ENCODE measurements at places on chromosomes 3 and 15.
A peak's percentile ranks its signal among the peaks of the same experiment; 100 is the strongest.

- no peak for DNase-seq
Observed at GRCh38 chr3:122132949-122133540, 50.4 kb upstream of the CASR start.

GRCh38 chr3:127487196-127487595, 103.3 kb downstream of the TPRA1 start:
- DNase-seq = no peak

DNA sequence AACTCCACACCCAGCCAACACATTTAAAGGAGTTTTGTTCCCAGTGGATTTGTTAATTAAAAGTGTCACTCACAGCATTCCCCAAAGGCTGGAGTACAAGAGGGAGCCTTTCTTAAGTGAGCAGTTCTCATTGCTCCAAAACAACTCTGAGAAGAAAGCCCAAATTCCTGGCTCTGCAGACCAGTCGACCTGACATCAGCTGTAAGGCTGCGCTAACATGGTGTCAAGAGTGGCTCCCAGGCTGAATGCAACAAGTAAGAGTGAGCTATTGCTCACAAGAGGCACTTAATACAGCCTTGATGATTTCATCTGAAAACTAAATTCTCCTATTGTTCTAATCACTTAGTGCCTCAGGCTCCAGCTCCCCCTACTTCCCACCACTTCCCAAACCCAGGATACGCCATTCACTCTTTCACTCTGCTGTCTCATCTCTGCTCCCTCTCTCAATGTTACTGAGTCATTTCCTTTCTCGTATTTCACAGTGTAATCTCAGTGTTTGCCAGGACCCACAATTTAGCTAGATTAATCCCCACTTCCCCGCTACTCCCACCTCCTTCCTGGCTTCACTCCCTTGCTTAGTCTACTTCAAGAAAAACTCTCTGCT, 81.8 kb downstream of the WWTR1 start:
- no peak for DNase-seq

DNA sequence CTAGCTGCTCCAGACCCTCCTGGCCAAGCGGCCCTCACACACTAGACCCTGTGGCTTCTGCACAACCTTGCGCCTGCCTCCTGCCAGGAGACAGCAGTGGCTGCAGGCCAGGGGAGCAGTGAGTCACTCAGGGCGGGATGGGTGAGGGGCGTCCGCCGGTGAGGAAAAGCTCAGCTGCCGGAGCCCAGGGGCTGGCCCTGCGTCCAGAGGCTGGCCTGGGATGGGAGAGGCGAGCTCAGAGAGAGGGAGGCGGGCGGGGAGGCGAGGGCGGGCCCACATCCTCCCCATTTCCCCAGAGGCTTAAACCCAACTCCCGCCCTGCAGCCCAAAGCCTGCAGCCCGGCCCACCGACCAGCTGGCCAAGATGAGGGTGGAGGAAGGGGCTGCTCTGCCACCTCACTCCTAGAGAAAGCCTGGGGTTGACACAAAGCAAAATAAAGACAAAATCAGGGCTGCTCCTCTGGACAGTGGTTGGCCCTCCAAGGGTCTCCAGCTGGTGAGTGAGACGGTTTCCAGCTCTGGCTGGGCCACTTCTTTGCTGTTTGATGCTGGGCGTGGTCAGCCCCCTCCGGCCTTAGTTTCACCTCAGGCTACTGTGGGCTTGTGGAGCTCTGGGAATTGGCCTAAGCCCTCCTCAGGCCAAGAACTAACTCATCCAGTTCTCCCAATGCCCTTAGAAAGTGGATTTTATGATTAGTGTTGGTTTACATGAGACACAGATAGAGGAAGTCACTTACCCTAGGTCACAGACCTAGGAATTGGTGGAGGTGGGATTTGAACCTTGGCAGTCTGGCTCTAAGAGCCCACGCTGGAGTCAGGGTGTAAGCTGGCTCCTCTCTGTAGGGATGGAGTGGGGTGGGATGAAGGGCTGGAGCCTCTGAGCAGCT, 50.6 kb downstream of the IQSEC1 start:
- DNase-seq = peak; percentile 70

DNA sequence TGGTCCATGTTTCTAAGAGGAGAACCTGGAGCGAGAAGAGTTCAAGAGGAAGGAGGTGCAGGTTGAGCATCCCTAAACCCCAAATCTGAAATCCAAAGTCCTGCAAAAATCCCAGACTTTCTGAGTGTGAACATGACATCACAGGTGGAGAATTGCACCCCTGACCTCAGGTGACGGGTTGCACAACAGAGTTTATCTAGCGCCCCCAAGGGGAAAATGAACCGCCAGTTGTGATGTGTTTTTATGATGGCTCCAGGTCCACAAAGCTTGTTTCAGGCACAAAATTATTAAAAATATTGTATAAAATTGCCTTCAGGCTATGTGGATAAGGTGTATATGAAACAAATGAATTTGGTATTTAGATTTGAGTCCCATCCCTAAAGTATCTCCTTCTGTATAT, 420.0 kb downstream of the GABRB3 start:
- DNase-seq = no peak

DNA sequence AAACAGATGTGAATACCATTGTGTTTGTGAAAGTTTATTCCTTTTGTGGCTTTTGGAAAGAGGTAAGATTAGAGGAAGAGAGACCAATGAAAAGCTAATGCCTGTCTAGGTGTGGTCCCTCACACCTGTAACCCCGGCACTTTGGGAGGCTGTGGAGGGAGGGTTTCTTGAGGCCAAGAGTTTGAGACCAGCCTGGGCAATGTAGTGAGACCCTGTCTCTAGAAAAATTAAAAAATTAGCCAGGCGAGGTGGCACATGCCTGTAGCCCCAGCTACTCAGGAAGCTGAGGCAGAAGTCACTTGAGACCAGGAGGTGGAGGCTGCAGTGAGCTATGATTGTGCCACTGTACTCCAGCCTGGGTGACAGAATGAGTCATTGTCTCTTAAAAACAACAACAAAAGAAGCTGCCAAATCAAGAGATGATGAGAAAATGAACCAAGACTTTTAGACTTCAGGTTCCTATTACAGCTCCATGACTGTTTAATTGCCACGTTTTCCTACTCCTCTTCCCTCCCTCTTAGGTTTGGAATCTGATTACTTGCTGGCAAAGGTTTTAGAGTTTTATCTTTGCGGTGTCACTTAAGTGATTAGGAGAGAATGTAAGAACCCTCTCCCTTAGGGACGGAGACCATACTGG, 68.7 kb downstream of the CGNL1 start:
- no peak for DNase-seq

DNA sequence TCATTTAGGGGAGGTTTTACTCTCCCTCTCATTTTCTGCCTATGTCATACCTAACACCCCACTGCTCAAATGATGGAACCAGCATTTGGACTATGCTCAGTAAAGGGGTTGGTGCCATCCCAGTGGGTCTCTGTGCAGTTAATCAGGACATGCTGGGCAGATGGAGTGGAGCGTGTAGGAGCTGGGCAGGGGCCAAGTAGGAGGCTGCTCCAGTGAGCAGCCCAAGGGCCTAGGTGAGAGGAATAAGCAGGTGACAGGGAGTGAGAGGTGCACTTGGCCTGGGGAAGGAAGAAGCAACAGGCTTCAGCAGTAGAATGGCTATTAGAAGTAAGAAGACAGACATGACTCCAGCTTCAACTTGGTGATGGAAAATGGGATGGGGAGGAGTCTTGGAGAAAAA, 72.2 kb downstream of the EPHB1 start:
- no peak for DNase-seq

- no peak for DNase-seq
Observed at GRCh38 chr3:38696034-38696433, 46.5 kb upstream of the SCN5A start.

DNA sequence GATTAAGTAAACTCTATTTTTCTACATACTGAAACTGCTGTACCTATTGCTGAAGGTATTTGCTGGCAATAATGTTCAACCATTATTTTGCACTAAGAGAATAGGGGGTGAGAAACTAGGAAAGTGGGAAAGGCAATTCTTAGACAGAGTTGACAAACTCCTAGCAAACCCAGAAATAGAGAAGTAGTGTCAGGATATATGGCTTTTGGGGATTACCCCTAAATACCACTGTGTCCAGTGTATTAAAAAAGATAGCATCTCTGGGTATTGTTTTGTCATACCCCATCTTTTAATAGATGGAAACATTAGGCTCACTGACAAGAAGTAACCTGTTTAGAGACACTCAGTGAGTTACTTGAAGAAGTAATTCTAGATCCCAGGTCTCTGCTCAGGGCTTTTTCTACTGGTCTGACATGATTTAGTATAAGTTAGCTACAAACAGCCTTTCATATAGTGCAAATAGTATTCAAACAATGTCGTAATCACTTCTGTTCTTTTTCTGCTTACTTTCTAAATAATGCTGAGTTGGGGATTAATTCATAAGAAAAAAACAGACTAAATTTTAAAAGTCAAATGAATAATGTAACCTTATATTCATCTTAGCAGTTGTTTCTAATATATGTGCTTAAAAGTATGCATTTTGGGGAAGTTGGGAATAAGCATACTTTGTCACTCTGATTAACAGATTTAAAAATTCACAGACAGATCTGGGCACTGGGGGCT, 107.2 kb downstream of the IL1RAP start:
- no peak for DNase-seq

DNA sequence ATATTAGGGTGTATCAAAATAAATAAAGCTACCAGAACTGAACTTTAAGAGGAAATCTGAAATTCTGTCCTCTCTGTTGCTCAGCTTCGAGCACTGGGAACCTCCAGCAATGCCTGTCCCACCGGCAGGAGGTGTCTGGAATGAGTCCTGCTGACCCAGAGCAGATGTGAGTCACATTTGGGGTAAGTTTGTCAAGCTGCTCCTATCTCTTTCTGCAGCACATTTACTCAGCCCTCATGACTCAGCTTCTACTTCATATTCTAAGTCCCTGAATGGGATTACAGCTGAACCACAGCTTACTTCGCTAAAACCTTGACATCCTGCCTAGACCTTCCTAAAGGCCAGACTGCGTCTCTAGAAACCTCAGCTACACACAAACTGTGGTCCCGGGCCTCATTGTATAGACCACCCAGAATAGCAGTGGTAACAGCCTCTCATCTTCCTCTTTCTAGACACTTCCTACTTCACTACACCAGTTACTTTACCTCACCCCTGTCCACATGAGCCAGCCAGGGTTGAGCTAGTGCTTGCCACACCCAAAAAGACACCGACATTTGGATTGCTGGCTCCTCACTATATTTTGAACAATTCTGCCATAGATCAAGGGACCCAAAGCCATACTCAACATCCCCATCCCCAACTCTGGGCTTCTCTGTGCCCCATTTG, 109.6 kb upstream of the TMCO5A start:
- DNase-seq = no peak

DNA sequence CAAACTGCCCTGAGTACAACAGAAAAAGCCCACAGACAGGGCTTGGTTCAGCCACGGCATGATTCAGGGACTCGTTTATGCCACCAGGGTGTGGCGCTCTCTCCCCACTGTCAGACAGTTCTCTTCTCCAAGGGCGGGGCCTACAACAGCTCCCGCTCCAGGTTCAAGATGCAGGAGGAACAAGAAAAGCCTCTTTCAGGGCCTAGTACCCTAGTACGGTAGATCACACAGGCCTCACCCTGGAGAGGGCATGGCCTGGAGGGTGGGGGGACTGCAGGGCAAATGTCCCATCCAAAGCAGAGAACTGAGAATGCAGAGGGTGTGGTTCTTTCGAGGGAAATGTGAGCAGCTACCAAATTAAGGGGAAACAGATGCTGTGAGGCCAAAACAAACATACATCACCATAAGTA, 12.0 kb downstream of the MESD start:
- peak; percentile 22 for DNase-seq

DNA sequence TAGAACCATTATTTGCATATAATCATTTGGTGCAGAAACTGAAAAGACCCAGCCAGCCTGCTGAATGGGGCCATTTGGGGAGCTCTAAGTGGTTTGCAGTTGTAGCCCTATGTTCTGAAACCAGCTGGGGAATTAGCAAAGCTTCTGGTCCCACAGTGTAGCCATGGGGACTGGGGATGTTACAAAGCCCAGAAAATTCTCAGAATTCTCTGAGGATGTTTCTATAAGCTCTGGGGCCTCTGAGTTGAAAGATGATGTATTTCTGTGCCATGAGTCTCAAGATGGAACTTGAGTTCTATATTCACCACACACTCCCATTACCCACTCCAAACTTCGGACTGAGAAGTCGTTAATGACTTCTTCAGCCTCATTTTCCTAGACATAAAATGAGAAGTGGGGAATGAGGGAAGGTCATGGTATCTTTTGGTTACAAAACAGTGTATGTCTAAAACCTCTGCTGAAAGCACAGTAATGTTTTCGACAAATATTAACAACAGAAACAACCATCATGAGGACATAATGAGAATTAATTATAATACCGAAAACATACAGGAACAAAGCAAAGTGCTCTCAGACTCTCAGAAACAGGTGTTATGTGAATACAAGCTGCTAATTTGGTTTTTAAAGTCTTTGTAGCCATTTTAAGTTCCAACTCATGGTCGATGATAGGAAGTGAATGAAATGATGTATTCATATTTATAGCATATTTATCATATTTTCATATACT, 89.4 kb downstream of the RFTN1 start:
- DNase-seq = no peak

GRCh38 chr15:100733101-100733842, 130.9 kb downstream of the ASB7 start:
- DNase-seq = no peak

- no peak for DNase-seq
Observed at GRCh38 chr15:82184776-82185175, 77.8 kb downstream of the EFL1 start.

DNA sequence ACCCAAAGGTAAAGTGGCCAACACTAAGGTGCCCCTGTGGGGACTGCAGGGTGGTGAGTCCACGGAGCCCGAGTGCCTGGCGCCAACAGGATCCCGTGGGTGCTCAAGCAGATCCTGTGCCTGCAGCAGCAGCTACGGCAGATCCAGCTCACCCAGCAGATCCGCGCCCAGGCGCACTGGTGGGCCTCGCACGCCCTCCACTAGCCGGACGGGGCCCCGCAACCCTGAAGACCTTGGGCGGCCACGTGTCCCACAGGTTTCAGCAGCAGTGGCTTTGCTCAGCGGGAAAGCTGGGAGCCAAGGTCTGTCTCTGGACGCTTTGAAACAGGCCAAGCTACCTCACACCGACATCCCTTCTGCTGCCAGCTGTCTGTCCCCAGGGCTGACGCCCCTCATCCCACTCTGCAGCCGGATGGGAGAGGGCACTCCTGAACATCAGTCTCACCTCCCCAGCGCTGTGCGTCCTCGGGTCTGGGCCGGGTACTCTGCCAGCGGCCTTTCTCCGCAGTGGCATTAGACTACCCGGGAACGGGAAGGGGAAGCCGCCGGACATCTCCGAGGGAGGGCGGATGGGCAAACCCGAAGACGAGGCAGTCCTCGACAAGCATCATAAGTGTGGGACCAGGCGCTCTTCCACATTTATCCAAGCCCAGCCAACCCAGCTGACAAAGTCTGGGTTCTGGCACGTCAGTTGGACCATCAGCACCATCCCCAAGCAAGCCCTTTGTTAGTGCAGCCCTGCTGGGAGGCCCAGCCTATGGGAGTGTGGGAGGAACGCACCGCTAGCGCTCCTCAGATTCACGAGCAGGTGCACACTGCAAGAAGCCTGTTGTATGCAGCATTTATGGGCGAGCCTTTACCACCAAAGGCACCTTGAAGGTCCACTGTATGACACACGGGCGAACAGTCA, 212.6 kb upstream of the UBE2E2 start:
- no peak for DNase-seq

Data from activated B cell treated with CpG ODN at 0.5 μM for 24 hours (primary cell).